ENCODE measurements at places on chromosomes 6 and 20.

DNA sequence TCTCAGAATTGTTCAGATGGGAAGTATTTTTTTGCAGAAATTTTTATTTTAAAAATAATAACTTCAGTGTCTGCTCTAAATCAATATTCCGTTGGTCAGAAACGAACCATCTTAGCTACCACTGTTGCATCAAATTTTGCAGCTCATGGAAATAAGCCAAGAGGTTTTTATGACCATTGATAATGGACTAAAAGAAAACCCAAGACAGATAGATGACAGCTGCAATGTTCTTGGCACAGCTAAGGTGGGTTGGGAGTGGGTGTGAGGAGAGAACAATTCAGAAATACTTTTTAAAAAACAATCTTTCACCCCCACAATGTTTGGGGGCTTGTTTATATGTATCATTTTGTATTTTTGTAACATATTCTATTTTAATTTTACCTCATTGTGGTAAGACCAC, 121.1 kb downstream of the PDE7B start:
- DNase-seq = no peak

DNA sequence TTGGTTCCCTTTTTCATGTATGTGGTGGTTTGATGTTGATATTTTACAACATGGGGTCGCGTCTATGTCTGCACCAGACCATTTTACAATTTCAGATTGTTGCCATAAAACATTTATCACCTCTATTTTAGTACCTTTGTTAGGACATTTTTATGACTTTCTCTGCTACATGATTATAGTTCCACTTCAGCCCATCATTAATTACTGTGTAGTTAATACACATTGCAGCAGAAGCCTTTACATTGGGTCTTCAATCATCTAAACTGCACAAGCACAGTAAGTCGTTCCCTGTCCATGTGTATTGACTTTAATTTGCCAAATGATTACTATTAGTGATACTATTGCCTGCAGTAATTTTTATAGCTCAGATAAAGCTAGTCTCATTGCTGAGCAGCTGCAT, 15.7 kb upstream of the TMEM217 start:
- no peak for DNase-seq

- no peak for DNase-seq
These were observed 202.3 kb downstream of the DLL1 start for GRCh38 chr6:170088582-170088955.

DNA sequence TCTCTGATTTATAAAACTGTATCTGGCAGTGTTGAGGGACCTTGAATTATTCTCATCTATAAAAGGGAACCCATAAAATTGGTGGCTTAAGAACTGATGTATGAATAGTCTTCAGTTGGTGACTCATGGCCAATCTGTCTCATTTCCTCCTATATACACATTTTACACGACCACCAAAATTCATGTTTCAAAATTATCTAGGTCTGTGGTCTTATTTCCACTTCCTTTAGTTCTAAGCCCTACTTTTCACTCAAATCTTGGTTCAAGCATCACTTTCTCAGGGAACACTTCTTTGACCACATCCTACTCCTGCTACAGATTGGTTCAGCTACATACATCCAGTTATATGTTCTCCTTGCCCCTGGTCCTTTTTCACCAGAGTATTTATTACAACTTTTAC, 18.6 kb upstream of the ENPP1 start:
- no peak for DNase-seq

DNA sequence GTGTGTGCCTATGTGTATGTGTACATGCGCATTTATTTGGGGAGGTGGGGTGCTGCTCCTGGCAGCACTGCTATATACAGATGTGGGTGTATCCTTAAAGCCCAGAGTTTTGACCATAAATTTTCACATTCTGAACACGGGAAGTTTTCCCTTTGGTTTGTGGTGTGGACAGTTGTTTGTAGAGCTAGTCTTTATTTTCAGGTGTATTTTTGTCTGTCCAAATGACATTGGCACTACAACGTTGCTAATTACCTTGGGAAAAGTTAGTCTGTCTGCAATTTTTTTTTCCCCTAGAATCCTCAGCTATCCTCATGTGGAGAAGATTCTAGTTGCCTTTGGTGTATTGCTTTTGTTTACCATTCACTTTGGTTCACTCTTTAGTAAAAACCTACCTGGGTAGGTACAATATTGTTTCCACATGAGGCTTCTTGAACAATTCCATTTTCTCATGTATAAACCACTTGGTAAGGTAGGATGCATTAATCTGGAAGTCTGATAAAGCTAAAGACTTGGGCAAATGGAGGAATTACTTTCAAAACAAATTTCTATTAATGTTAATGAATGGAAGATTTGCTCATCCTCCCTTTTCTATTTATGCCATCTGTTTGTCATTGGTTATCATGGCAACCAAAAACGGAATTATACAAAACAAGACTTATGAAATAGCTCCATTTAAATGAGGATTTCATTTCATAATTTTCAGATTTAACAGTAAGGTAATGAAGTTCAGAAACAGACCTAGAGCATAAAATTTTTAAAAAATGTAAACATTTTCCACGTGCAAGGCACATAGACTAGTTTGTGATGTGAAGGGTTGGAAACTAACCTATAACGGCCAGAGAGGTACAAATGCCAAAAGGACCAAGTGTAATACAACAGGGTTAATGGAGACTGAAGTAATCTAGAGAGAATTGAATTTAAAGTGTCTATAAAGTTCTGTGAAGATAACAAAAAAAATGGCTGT, 3.9 kb downstream of the CCN2 start:
- DNase-seq = no peak

GRCh38 chr6:96917098-96917497, 7.4 kb upstream of the KLHL32 start:
- DNase-seq = no peak

DNA sequence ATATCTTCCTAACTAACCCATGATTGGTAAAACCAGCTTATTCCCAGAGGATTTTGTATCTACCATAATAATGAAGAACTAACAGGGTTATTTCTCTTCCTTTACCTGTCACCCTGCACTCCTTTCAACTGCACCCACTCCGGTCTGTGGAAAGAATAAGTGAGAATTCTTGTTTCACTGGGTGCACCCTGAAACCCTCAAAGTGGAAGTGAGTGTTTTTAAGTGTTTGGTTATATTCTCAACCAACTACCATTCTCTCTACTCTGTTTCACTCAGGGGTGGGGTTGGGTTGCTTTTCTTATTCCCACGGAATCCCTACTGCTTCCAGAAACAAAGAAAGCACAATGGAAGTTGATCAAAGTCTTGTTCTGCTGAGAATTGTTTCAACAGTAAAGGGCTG, 42.6 kb upstream of the KHDRBS2 start:
- DNase-seq = no peak

- DNase-seq = no peak
These were observed 19.7 kb downstream of the NDRG3 start for GRCh38 chr20:36726168-36726567.

DNA sequence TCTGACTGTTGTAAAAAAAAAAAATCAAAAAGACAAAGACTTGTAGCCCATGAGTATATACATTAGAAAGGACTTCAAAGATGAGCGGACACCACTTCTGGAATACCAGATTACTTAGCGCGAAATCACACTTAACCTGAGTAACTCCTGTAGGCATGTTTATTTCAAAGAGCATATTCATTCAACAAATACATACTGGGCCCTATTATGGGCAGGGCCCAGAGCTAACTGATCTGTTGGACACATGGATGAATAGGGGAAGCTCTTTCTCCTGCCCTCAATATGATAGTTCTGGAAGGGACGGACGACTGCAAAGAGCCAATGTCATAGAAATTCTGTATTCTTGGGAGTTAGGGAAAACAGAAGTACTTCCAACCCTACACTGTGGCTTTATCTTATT, 12.3 kb downstream of the MAN1A1 start:
- DNase-seq = no peak

GRCh38 chr6:55836945-55837344, 38.4 kb downstream of the BMP5 start:
- no peak for DNase-seq

GRCh38 chr6:35790683-35791082, 6.4 kb downstream of the CLPS start:
- DNase-seq = no peak

All from caudate nucleus (tissue), 63 donors.